Mesenteric fat pad (tissue), 1 donor: ENCODE measurements at places on chromosomes 13 and 19. TPM values are rescaled to one million over a fixed set of nuclear protein-coding genes. Genes with fewer than 3 reads are reported as not detected.

Gene OR10H1
- not detected for total RNA-seq

Gene CLEC17A
- not detected for total RNA-seq

Gene ISYNA1
- 18.3 TPM for total RNA-seq

Gene C19orf81
- not detected for total RNA-seq

Gene RUBCNL
- total RNA-seq: 6.7 TPM

Gene HIF3A
- total RNA-seq: 27.4 TPM

Gene COX7A1
- 273 TPM for total RNA-seq

Gene CEACAM19
- 3.7 TPM for total RNA-seq

Gene RAB3D
- total RNA-seq: 21.7 TPM

Gene NALCN
- 0.19 TPM for total RNA-seq

Gene COL4A1
- total RNA-seq: 1,996 TPM
